ENCODE measurements at places on chromosomes 5 and 9. TPM values are rescaled to one million over a fixed set of nuclear protein-coding genes. Genes with fewer than 3 reads are reported as not detected.

- no peak for DNase-seq
Observed at GRCh38 chr5:137313526-137314175, 185.5 kb downstream of the SPOCK1 start.

- DNase-seq, result no peak
Observed at GRCh38 chr5:127612441-127613141, 36.3 kb upstream of the CTXN3 start.

GRCh38 chr5:73698011-73698410 is 72.0 kb downstream of the ARHGEF28 start:
- no peak for DNase-seq

DNA sequence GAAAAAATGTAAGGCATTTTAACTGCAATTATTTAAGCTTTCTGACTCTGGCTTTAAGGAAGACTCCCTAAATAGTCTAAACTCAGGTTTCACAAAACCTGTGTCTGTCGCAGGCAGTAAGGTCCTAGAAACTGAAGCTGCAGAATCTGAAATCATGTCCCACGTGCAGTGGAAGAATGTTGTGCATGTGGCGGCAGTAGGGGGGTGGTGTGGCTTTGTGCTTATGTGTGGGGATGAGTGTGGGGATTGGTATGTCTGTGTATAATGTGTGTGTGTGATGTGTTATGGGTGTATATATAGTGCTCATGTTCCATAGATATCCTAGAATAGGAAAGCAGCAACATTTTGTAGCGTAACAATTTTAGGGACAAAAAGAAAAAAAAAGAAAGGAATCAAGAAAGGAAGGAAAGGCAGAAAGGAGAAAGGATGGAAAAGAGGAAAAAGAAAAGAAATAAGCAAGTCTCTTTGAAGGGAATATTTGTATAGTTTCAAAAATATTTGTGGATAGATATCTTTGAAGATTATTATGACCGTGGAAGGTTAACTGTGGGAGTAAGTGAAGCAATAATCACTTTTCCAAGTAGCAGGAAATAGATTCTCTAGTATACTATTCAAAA is 6.6 kb downstream of the ANKDD1B start:
- DNase-seq, result no peak

DNA sequence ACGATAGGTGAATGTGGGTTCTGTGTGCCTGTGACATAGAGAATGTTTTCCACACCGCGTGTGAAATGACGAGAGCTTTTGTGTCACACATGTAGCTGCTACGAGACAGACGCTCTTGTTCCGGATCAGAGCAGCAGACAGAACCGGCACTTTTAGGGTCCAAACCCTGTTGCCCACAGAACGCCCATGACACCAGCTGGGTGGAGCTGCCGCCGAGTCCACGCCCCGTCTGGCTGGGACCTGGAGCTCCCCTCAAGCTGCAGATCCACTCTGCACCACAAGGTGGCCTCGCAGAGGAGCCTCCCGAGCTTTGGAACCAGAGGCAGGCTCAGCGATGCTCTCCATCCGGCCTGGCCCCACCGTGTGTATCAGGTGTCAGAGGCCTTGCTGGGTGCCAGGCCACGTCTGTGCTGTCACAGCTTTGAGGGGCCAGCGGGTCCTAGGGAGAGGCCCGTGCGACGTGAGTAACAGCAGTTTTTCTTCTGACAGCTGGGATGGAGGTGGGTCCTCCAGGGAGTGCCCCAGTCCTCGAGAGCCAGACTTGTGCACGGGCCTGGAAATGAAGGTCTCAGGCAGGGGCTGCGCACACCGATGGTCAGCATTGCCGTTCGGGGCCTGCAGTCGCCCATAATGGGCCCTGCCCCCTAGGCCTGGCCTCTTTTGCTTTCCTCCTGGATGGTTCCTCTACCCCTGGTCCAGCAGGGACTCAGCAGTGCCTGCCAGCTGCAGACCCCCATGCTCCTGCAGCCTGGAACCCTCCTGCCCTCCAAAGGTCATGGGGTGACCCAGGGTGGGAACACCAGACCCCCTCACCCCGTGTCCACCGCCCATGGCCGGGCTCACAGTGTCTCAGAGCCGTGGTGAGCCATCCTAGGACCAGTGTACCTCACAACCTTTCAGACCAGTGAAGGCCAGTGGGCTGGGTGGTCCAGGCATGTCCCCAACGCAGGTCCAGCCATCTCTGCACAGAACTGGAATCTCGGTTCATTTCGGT is 2.5 kb upstream of the LRRC14B start:
- peak; percentile 81 for DNase-seq

- no peak for DNase-seq
Observed at GRCh38 chr5:169991115-169991869, 11.0 kb upstream of the INSYN2B start.

DNA sequence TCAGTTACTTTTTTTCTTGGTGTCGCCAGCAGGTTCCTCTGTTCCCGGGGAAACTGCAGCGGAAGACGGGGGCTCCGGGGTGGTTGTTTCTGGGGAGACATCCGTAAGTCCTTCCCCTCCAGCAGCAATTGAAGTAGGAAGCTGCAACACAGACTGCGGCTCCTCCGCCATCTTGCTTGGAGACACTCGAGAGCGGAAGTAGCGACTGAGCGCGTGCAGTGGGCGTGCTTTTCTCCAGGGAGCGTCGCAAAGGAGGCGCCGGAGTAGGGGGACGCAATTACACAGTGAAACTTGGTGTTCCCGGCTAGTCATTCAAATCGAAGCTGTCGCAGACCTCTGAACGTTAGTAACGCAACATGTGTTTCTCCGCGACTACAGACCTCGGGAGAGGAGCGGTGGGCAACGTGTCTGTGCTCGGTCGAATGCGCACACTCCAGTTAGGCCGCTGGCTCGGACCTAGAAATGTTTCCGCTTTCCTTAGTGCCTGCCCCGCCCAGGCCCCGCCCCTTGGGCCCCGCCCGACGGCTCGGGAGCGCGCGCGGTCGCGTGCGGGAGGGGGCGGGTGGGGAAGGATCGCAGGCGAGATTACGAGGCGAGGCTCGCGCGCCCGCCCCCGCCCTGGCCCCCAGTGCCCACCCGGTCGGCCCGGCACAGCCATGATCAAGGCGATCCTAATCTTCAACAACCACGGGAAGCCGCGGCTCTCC is at the start of the genes AP3S1 and ATG12:
Gene AP3S1 (plus strand): TSS at position 554 of the 707 bp plus-strand sequence. CDS start 103 bp downstream, at position 657.
Gene ATG12 (minus strand): TSS at position 184 of the 707 bp plus-strand sequence. CDS start 13 bp downstream, at position 171.
- peak; percentile 90 for DNase-seq

DNA sequence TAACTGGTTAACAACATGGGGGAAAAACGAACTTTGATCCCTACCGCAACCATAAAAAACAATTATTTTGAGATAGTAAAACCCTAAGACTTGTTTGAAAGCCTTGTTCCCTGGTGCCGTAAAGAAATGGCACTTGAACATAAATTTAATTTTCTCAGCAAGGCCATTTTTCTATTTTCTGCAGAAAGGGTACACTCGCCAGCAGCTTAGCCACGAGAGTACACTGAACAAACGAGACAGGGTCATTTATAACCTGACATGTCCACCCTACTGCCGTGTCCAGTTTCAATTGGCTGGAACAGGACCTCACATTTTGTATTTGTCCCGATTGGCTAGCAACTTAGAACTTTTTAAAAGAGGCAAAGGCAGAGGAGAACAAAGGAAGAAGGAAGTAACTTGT is 26.8 kb downstream of the FBXW11 start:
- no peak for DNase-seq

DNA sequence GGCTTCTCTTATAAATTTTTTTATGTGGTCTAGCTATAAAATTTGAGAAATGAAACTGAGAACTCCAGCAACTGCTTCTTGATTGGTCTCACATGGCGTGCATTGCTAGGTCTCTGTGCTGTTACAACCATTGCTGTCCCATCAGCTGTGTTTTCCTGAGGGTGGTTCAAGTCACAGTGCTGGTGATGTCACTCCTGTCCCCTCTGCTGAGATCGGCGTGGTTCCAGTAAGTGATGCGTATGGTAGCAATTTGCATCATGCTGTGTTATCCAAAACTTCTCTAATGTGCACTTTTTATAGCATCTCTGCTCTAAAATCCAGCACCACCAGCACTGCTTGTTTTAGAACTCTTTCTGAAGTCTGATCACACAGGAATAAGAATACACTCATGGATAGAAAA is 112.6 kb upstream of the ZNF608 start:
- no peak for DNase-seq

DNA sequence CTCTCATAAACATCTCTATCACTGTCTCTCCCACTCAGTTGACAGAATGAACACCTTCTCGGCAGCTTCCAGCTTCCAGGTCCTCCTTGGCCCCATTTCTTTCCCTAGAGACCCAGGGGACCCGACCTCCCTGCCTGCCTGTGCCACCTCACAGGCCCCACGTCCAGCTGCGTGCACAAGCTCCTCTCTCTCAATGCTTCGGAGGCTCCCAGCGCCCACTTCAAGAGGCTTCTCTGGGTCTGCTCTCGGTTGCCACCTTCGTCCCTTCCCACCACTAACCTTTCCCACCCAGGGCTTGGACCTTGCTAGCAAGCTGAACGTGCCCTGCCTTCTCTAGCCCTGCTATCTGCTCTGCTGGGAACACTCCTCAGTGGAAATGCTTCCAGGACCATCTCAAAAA is 2.8 kb upstream of the N4BP3 start:
- no peak for DNase-seq

DNA sequence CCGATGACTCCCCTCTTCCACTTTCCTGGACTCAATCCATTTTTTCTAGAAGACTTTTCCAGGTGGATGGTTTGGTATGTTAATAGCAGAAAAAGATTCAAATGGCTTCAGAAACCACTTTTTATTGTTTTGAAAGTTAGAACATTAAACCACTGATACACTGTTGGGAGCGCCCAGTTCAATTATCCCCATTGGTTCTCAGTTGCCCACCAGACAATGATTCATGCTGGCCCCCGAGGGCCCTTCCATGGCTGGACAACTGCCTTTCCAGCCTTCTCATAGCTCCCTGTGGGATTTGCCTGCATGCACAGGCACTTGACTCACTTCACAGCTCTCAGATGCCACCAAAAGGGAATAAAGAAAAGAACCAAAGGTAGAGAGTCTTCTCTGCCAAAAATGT is 21.3 kb upstream of the ANKRD34B start:
- DNase-seq, result no peak

GRCh38 chr9:4096121-4096520 is 203.7 kb downstream of the GLIS3 start:
- no peak for DNase-seq

Gene HAVCR1
- 0.72 TPM for total RNA-seq

Gene NDOR1
- total RNA-seq, result 48.5 TPM

GRCh38 chr9:65430221-65430620 is 145.2 kb upstream of the FOXD4L5 start:
- no peak for DNase-seq

DNA sequence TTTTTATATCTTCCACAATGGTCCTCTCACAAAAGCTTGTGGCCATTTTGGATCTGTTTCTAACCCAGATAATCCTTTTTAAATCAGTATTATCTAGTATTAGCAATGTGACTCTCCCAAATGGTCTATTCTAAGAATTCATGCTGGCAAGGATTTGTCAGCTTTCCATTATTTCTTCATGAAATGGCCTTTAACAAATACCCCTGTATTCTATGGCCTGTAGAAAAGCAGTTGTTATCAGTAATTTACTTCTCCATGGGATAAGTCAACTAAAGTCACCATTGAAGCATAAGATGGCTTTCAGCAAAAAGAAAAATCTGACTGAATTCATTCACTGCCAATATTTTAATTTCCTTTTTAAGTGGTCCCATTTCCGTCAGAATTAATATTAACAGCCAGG is 346.4 kb upstream of the FAM174A start:
- DNase-seq, result no peak

Gene TPPP
- total RNA-seq, result 0.10 TPM

Data from activated naive CD4-positive, alpha-beta T cell treated with anti-CD3 and anti-CD28 coated beads, Interleukin-2, amount 50 U/mL, for 72 hours (primary cell).